SK-N-MC (cell line): ENCODE measurements at places on chromosomes 6 and 20.

DNA sequence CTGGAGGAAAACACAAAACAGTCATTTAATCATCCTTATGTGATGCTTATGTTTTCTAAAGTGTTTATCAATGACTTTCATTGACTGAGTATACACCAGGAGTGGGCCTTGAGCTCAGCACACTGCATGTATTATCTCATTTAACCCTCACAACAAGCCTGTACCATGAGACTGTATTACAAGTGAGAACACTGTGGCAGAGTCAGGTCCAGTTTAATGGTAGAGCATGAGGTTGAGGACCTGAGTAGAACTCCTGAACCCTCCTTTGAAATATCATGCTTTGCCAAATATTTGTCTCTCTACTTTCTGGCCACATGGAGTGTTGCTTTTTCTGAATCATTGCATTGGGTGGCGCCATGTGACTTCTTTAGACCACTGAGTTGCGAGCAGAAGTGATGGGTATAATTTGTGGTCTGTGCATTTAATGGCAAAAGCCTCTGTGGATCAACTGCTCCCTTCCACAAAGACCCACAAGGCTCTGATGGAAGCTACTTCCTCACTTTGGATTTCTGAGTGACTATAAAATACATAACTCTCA, 65.0 kb upstream of the SIRPG start:
- no peak for DNase-seq

DNA sequence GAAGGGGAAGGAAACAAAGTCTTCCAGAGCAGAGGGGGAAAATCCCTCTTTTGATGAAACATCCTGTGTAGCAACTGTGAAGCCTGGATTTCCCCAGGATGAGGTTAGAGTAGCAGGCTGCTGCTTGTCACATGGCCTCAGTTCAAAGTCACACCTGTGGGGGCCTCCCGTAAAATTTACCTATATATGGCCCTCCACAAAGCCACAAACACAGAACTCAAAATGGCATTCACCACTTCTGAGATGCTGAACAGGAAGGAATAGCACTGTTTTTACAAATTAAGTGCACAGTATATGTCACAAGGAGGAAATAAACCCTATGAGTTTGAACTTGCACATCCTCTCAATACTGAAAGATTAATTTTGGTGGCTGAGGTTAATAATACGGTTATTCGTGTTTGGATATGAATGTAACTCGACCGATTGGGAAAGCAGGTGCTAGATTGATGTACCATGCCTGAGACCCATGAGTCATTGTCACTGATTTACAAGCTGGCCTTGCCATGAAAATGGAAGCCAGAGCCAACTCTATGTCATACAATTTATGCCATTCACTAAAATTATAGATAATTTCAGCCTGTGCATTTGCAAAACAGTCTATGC, 70.6 kb downstream of the SGK1 start:
- no peak for DNase-seq

GRCh38 chr20:59027741-59028320, 4.3 kb downstream of the ATP5F1E start:
- no peak for DNase-seq

- no peak for DNase-seq
Measured at GRCh38 chr20:50943069-50943468, 11.8 kb upstream of the ADNP start.
